ENCODE measurements at places on chromosomes 7 and 10. TPM values are rescaled to one million over a fixed set of nuclear protein-coding genes. Genes with fewer than 3 reads are reported as not detected.

DNA sequence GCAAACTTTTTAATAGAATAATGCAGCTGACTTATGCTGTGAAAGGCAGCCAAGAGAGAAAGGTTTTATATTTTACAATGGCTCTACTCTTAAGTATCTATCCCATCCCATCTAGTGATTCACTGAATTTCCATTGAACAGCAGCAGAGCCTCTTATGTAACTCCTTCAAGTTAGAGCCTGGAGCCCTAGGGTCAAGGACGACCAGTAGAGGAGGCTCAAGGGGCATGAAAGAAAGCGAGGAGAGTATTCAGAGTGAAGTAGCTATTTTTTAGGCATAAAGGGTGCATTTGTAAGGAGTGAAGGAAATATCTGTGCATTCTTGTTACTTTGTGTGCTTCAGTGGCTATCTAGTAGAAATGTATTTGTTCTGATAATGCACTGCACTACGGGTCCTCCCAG lies 180.2 kb upstream of the TPK1 start:
- peaks cover 3% of the 10 kb centered on the region for H3K4me1 ChIP-seq
- H3K36me3 ChIP-seq = no peaks in the 10 kb centered on the region
- DNase-seq = no peak
- H3K27me3 ChIP-seq = no peaks in the 10 kb centered on the region
- no peak overlapping the region for H3K27ac ChIP-seq
- no peak overlapping the region for H3K4me3 ChIP-seq

DNA sequence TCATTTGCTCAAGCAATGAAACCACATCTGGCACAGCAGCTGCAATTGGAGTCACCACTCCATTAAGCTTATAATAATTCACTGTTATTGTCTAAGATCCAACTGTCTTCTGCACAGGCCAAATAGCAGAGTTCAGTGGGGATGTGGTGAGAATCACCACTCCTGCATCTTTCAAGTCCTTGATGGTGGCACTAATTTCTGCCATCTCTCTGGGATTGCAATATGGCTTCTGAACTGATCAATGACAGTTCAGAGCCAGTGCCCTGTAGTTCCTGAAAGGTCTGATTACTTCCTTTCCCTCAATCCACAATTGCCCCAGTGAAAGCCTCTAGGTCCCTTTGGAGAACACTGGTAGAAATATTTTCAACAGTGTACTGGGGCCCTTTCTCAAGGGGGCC lies 6.4 kb downstream of the IGFBP1 start:
- no peaks in the 10 kb centered on the region for H3K4me1 ChIP-seq
- no peak for DNase-seq
- H3K27ac ChIP-seq = no peak overlapping the region
- no peaks in the 10 kb centered on the region for H3K36me3 ChIP-seq
- H3K4me3 ChIP-seq = no peak overlapping the region

GRCh38 chr7:138089080-138089901 lies 13.0 kb downstream of the AKR1D1 start:
- no peaks in the 10 kb centered on the region for H3K4me1 ChIP-seq
- no peak overlapping the region for H3K27ac ChIP-seq
- no peaks in the 10 kb centered on the region for H3K36me3 ChIP-seq
- no peak overlapping the region for H3K4me3 ChIP-seq

- peaks cover 38% of the 10 kb centered on the region for H3K4me1 ChIP-seq
These were observed at the start of gene ADIRF for GRCh38 chr10:86968271-86968993. Gene ADIRF (plus strand): TSS chr10:86968482. CDS start chr10:86968545, 63 bp downstream.

DNA sequence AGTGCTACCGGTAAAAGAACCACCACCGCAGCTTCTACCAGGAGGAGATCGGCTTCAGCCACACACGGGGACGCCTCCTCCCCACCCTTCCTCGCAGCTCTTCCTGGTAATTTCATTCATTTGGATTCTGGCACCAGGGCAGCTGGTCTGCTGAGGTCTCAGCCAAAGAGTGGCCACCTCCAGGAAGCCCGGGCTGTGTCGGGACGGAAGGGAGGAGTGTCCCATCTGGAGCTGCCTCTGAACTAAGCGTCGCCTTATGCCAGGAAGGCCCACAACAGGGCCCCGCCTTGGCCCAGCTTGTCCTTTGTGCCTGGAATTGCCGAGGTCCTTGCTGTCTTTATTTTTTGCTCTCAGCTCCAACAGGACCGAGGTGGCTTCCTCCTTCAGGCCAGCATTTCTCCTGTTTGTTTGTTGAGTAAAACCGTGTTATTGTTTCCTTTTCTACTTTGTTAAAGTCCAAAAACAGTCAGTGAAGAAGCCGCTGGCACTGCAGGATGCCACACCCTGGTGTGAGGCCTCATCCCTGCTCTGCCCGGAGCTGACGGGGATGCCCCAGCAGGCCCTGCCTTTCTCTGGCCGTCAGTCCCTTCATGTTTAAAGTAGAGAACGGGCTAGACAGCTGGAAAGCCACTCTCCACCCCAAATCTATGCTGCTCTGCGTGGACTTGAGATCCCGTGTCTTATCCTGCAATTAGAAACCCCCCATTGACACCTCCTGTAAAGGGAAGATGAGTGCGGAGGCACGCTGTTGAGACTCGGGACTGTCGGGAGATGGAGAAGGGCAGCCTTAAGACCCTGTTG lies 24.5 kb upstream of the TTYH3 start:
- H3K4me1 ChIP-seq = peaks cover 4% of the 10 kb centered on the region
- DNase-seq = no peak
- no peaks in the 10 kb centered on the region for H3K36me3 ChIP-seq
- no peak overlapping the region for H3K27ac ChIP-seq

GRCh38 chr10:35217455-35217854 lies 90.8 kb downstream of the CREM start:
- no peak overlapping the region for H3K27ac ChIP-seq
- H3K27me3 ChIP-seq = peaks cover 6% of the 10 kb centered on the region
- peaks cover 37% of the 10 kb centered on the region for H3K4me1 ChIP-seq
- DNase-seq = no peak

GRCh38 chr10:79244841-79245504 lies 102.3 kb upstream of the PPIF start:
- no peaks in the 10 kb centered on the region for H3K27me3 ChIP-seq
- peaks cover 63% of the 10 kb centered on the region for H3K4me1 ChIP-seq
- DNase-seq = no peak
- H3K4me3 ChIP-seq = peak overlapping the region; percentile 87

FOXK1 gene
- 38.1 TPM for total RNA-seq

- peak; percentile 42 for DNase-seq
- H3K27ac ChIP-seq = peak overlapping the region; percentile 94
- H3K27me3 ChIP-seq = no peaks in the 10 kb centered on the region
- H3K4me3 ChIP-seq = peak overlapping the region; percentile 42
- peaks cover 63% of the 10 kb centered on the region for H3K36me3 ChIP-seq
These were observed 70.4 kb downstream of the COA1 start for GRCh38 chr7:43658718-43659548.

UPK3B gene
- not detected for total RNA-seq

GRCh38 chr7:94391726-94392392 lies 2.8 kb upstream of the COL1A2 start:
- peak; percentile 11 for DNase-seq
- peaks cover 17% of the 10 kb centered on the region for H3K4me1 ChIP-seq
- H3K4me3 ChIP-seq = peak overlapping the region; percentile 11
- H3K27me3 ChIP-seq = peaks cover 31% of the 10 kb centered on the region

DNA sequence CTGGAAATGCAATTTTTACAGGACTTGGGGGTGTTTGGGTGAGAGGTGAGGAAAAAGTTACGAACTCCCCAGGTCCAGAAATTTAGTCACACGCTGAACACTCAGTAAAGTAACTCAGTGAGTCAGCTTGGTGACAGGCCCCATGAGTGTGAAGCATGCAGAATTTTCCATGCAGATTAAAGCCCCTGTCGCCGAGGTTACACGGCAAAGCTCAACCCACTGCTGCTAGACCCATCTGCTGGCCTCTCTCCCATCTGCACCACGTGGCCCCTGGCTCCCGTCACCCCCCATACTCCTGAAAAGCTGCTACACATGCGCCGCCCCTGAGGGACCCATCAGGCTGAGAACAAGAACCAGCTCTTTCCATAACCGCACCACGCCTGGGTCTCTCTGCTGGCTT lies 7.0 kb upstream of the MMP21 start:
- H3K27ac ChIP-seq = no peak overlapping the region
- H3K27me3 ChIP-seq = no peaks in the 10 kb centered on the region
- no peaks in the 10 kb centered on the region for H3K36me3 ChIP-seq
- DNase-seq = no peak
- H3K4me1 ChIP-seq = peaks cover 14% of the 10 kb centered on the region
- H3K4me3 ChIP-seq = no peak overlapping the region

GRCh38 chr7:47518827-47519226 lies 63.1 kb downstream of the TNS3 start:
- H3K4me3 ChIP-seq = no peak overlapping the region
- H3K4me1 ChIP-seq = no peaks in the 10 kb centered on the region
- no peak overlapping the region for H3K27ac ChIP-seq
- H3K27me3 ChIP-seq = peaks cover 6% of the 10 kb centered on the region
- no peak for DNase-seq

GRCh38 chr7:75966190-75966961 lies 28.0 kb downstream of the TMEM120A start:
- H3K4me3 ChIP-seq = no peak overlapping the region
- H3K27ac ChIP-seq = no peak overlapping the region
- no peaks in the 10 kb centered on the region for H3K4me1 ChIP-seq
- H3K36me3 ChIP-seq = no peaks in the 10 kb centered on the region

DPYSL4 gene
- total RNA-seq = 19.9 TPM
